ENCODE measurements at places on chromosomes 7 and 10.

- H3K4me3 ChIP-seq, result no peak overlapping the region
- H3K4me1 ChIP-seq, result no peaks in the 10 kb centered on the region
- ATAC-seq, result no peak
- no peaks in the 10 kb centered on the region for H3K36me3 ChIP-seq
- no peak overlapping the region for H3K27ac ChIP-seq
- H3K27me3 ChIP-seq, result peaks cover 13% of the 10 kb centered on the region
Measured at GRCh38 chr7:132519936-132520335, 56.3 kb downstream of the PLXNA4 start.

- peaks cover 13% of the 10 kb centered on the region for H3K27me3 ChIP-seq
- H3K27ac ChIP-seq, result no peak overlapping the region
- ATAC-seq, result no peak
- no peaks in the 10 kb centered on the region for H3K36me3 ChIP-seq
Measured at GRCh38 chr10:86952106-86952505, 5.3 kb downstream of the MMRN2 start.

DNA sequence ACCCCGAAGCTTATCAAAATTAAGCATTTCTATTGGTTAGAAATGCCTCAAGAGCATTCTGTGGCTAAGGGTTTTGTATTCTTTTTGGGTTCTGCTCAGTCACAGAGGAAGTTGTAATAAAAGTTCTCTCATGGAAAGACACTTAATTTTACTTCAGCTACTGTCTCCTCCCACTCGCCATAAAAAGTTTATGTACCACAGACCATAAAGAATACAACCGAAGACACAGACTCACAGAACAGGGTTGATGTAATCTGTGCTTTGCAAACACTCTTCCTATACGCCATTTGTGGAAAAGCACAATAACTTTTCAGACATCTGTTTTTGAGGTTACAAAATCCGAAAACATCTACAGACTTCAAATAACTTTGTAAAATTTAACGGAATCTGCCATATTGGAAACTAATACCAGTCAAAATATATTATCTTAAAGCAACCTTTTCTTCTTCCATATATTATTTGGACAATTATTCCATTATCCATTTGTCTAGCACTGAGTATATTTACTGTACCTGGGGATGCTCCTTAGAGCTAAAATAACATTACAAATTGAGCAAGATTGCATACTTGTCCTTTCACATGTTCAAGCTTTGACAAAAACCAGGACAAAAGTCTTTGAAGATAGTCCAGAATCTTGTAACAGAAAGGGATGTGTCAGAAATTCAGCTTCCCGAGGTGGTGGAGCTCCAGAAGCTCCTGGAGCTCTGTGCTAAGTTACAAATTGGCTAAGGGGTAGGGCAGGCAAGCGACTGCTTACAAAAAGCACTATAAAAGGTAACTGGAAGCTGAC is 219.0 kb upstream of the MEOX2 start:
- H3K4me3 ChIP-seq, result no peak overlapping the region
- no peaks in the 10 kb centered on the region for H3K36me3 ChIP-seq
- no peak for ATAC-seq
- no peaks in the 10 kb centered on the region for H3K4me1 ChIP-seq
- no peaks in the 10 kb centered on the region for H3K27me3 ChIP-seq
- no peak overlapping the region for H3K27ac ChIP-seq

GRCh38 chr7:100577507-100577906 is 3.8 kb upstream of the SAP25 start:
- no peak for ATAC-seq
- H3K27ac ChIP-seq, result no peak overlapping the region
- peaks cover 2% of the 10 kb centered on the region for H3K4me1 ChIP-seq
- H3K36me3 ChIP-seq, result peaks cover 47% of the 10 kb centered on the region

DNA sequence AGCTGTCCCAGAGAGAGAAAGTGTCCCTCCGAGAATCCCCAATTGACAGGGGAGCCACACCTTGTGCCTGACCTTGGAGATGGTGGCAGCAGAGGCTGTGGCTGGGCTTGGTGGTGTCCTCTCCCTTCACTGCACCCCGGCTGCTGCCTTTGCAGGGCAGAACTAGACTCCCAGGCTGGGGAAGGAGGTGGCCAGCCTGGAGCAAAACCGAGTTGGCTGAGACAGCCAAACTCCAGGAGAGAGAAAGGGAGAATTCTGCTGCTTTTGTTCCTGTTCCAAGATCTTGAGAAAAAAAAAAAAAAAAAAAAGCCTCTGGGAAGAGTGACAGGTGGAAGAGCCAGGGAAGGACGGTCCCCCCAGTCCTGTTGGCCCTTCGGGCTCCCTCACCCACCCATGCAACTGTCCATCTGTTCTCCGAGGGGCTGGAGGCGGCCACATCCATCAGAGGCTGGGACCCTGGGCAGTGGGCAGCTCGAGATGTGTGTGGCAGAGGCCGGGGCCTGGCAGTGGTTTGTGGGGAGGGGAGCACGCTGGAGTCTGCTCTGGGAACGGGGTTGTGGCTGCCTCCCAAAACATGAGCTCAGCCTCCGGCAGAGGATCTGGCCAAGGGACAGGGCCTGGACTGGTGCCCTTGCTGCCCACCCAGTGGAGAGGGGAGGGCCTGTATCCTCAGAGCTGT is 35.5 kb downstream of the CLIP2 start:
- H3K36me3 ChIP-seq, result peaks cover 47% of the 10 kb centered on the region
- ATAC-seq, result no peak
- peaks cover 21% of the 10 kb centered on the region for H3K4me1 ChIP-seq
- no peak overlapping the region for H3K27ac ChIP-seq

GRCh38 chr7:143512488-143513340 is 35.0 kb downstream of the TAS2R41 start:
- H3K27ac ChIP-seq, result no peak overlapping the region
- no peaks in the 10 kb centered on the region for H3K36me3 ChIP-seq
- H3K4me3 ChIP-seq, result no peak overlapping the region
- H3K27me3 ChIP-seq, result peaks cover 16% of the 10 kb centered on the region

GRCh38 chr10:66214721-66215404 is 711.0 kb upstream of the LRRTM3 start:
- no peaks in the 10 kb centered on the region for H3K27me3 ChIP-seq
- H3K4me3 ChIP-seq, result no peak overlapping the region
- H3K36me3 ChIP-seq, result no peaks in the 10 kb centered on the region
- no peak for ATAC-seq

- H3K27ac ChIP-seq, result no peak overlapping the region
- no peaks in the 10 kb centered on the region for H3K36me3 ChIP-seq
- no peaks in the 10 kb centered on the region for H3K27me3 ChIP-seq
- no peak for ATAC-seq
- no peaks in the 10 kb centered on the region for H3K4me1 ChIP-seq
- H3K4me3 ChIP-seq, result no peak overlapping the region
Measured at GRCh38 chr10:15605740-15606369, 113.9 kb downstream of the ITGA8 start.

DNA sequence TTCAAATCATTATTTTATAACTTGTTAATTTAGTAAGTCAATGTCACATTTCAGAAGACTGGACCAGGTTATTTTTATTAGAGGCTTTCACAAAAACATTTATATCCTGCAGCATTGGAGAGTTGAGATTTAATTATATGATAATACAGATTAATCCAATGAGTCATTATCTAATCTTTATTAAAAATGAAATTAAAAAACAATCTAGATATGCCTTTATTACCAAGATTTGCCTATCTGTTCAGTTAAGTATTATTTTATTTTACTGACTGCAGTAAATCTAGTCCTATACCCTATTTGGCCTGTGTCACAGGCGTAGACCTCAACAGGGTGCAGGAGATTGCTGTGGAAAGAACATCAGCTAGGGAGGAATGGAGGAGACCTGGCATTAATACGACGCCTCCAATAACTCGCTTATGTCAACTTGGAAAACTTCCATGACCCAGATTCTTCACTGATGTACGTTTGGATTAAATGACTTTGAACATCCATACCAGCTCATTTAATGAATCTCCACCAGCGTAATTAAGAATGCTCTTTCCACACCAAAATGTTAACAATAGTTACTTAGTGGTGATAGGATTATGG is 18.2 kb downstream of the PAXIP1 start:
- H3K4me1 ChIP-seq, result no peaks in the 10 kb centered on the region
- no peak for ATAC-seq
- no peak overlapping the region for H3K27ac ChIP-seq
- no peak overlapping the region for H3K4me3 ChIP-seq
- no peaks in the 10 kb centered on the region for H3K27me3 ChIP-seq

DNA sequence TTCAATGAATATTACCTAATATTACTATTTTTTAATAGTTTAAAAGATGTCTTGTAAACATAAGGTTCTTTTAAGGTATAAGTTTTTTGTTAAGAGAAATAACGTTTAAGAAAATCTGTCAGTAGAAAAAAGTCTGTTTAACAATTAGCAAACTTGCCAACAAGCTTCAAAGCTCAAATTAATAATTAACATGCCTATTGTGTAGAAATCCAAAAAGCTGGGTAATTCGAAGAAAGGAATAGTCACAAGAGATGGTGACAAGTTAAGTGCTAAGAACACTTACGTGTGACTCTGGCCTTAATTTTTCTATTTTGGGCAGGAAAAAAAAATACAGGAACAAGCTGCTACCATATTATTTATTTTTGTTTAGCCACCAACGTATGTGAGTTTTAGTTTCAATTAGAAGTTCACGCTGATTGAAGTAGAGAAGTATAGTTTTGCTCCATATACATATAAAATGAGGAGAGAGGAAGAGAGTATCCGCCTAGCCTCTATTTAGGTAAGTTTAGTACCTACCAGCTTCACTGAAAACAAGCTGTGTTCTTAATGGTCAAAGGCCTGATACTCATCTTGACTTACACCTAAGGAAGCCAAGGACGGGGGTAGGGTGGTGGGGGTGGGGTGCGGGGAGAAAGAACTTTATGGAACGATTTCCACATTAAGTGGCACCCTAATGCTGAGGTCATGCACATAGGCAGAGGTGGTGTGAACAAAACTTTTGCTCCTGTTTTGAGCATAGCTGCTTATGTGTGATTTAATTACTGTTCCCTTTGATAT is 43.4 kb upstream of the AGBL3 start:
- H3K36me3 ChIP-seq, result no peaks in the 10 kb centered on the region
- no peak overlapping the region for H3K27ac ChIP-seq

DNA sequence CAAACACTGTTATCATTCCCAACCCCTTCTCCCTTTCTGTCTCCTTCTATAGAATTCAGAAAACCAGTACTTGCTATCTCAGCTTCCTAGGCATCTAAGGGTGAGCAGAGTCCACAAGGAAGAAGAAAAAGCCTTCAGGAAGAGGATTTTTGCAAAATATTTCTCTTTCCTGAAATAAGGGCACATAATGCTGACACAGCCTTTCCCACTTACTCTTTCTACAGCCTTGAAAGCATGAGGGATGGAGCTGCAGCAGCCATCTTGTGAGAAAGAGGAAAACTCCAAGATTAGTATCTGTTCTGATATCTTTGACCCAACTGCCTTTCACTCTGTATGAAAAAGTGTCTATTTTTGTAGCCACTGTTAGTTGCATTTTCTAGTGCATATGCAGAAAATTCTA is 826.2 kb downstream of the KCNMA1 start:
- no peaks in the 10 kb centered on the region for H3K27me3 ChIP-seq
- no peak for ATAC-seq
- no peaks in the 10 kb centered on the region for H3K36me3 ChIP-seq
- no peaks in the 10 kb centered on the region for H3K4me1 ChIP-seq
- no peak overlapping the region for H3K4me3 ChIP-seq

- H3K27me3 ChIP-seq, result no peaks in the 10 kb centered on the region
- H3K36me3 ChIP-seq, result peaks cover 18% of the 10 kb centered on the region
- H3K4me1 ChIP-seq, result peaks cover 73% of the 10 kb centered on the region
- H3K4me3 ChIP-seq, result peak overlapping the region; percentile 54
- H3K27ac ChIP-seq, result peak overlapping the region; percentile 99
Measured at GRCh38 chr10:3761021-3761686, 23.9 kb downstream of the KLF6 start.

DNA sequence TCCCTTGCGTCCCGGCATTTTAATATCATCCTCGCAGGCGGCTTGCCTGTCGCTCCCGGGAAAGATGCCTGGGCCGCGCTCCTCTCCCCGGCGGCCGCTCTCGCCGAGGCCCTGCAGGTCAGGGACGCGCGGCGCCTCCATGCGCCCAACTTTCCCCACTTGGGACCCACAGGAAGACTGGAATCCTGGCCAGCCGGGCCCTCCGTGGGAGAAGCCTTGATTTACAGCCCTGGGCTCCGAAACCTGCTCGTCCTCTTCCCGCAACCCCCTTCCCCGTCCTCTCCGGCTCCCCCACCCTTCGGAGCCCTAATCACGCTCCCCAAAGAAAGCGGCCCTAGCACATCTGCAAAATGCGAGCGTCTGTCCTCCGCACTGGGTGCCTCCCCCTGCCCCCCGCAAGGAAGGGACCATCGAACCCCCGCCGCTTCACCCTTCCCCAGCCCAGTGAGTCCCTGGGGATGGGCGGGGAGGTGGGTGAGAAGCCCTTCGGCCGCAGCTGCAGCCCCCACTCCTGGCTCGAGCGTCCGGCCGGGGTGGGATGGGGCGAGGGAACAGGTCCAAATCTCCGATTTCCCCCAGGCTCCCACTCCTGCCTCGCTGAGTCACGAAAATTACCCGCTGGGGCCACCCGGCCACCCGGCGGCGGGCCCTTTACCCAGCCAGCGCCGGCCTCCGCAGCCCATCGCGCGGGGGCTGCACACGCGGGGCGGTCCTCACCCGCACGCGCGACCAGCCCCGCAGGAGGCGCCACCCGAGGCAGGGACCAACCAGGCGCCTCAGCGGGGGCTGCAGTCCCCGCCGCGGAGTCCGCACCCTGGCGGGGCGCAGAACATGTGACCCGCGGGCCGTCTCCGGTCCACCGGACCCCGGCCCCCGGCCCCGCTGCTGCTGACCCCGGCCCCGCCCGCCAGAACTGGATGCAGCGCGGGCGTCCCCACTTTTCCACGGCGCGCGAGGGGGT is 695 bp downstream of the HSPA12A start:
- no peak overlapping the region for H3K27ac ChIP-seq
- peaks cover 71% of the 10 kb centered on the region for H3K27me3 ChIP-seq
- H3K4me3 ChIP-seq, result peak overlapping the region; percentile 34
- ATAC-seq, result no peak

DNA sequence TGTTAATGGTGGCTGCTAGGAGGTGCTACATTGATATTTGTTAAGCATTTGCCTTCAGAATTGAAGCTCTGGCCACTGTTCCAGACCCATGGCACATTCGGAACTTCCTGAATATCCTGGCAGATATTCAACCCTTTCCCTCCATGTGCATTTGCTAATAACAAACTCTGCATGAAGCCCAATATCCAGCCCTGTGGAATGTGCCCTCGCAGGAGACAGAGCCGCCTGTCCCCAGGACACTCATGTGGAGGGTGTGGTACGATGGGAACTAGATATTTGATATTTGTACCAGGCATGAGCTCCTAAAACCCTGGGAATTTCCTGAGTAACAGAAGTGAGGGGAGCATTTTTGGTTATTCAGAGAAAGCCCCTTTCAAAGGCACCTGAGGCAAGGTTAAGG is 21.6 kb upstream of the ARHGAP22 start:
- H3K27ac ChIP-seq, result no peak overlapping the region
- H3K4me1 ChIP-seq, result peaks cover 43% of the 10 kb centered on the region
- ATAC-seq, result no peak
- no peak overlapping the region for H3K4me3 ChIP-seq
- no peaks in the 10 kb centered on the region for H3K27me3 ChIP-seq

All from stimulated activated memory B cell treated with anti-CD40 and anti-IgM and Interleukin-4, amounts not matched to agents 10 μg/mL and 1 μg/mL and 100 μg/mL, for 72 hours (primary cell).